Natural killer cell treated with Interleukin-12 subunit alpha and Interleukin-12 subunit beta and Interleukin-15 and Interleukin-18, amount 100 ng/mL, for 72 hours (primary cell): ENCODE measurements at places on chromosomes 7 and 10. TPM values are rescaled to one million over a fixed set of nuclear protein-coding genes. Genes with fewer than 3 reads are reported as not detected.

GRCh38 chr7:16098585-16099179, 322.7 kb downstream of the CRPPA start:
- DNase-seq, result no peak

MYO3A gene
- total RNA-seq, result not detected

GRCh38 chr7:128057909-128058308, 26.7 kb upstream of the LRRC4 start:
- no peak for DNase-seq

DNA sequence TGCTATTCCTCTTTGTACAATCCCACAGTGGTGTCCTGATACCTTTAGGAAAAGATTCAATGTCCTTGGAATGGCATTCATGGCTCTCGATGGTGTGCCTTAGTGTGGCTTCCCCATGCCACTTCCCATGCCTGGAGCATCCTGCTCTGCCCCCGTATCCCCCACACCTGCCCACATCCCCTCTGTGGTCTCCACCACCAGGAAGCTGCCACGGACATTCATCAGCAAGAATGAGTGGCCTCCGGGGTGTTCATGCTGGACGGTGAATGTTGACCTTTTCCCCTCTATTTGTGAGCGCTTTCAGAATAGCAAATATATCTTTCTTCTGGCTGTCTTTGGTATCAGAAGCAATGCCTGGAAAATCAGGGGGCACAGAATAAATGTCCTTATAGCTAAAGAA, 262.0 kb upstream of the NRP1 start:
- no peak for DNase-seq

DNA sequence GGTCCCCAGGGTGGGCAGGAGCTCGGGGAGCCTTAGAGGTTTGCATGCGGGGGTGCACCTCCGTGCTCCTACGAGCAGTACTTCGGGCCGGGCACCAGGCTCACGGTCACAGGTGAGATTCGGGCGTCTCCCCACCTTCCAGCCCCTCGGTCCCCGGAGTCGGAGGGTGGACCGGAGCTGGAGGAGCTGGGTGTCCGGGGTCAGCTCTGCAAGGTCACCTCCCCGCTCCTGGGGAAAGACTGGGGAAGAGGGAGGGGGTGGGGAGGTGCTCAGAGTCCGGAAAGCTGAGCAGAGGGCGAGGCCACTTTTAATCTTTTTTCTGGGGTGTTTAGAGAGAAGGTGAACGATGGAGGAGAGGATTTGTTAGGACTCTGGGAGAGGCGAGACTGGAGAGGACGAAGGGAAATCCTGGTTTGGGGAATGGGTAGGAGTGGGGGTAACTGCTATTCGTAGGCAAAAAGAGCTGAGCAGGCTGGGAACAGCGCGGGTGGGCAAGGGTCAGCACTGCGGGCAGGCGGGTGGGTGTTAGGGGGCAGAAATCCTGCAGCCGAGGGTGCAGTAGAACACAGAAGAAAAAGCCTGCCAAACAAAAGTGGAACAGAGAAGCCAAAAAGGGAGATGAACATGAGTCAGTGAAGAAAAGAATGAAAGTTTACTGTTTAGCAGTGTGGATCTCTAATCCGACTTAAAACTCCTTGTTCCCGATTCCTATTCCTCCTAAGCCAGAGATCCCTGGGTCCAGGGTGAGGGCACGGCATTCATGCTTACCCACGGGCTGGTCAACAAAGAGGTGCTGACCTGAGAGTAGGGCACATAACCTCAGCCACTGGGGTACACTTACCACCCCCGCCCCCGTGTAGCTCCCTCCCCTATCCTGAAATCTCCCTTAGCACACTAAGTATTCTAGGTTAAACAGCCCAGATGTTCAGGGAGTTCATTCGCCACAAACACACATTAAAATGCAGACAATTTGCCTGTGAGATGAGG, 26.9 kb downstream of the PRSS2 start:
- no peak for DNase-seq

- DNase-seq, result no peak
Measured at GRCh38 chr10:124708246-124708779, 35.9 kb downstream of the FAM53B start.

GJD4 gene
- not detected for total RNA-seq

LIPK gene
- total RNA-seq, result not detected

- no peak for DNase-seq
Measured at GRCh38 chr10:128973221-128973620, 493.8 kb upstream of the MGMT start.

DNA sequence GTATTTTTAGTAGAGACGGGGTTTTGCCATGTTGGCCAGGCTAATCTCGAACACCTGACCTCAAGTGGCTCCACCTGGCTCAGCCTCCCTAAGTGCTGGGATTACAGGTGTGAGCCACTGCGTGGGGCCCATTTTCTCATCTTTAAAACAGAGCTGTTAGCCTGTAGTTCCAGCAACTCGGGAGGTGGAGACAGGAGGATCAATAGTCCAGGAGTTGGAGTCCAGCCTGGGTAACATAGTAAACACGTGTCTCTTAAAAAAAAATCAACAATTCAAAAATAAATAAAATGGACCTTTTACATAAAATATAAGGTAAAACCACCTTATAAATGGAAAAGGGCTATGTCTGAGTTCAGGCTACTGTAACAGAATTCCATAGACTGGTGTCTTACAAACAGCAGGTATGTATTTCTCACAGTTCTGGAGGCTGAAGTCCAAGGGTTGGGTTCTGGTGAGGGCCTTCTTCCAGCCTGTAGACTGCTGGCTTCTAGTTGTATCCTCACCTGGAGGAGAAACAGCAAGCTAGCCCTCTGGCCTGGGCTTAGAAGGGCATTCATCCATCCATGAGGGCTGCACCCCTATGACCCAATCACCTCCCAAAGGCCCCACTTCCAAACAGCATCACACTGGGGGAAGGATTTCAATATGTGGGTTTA, 7.0 kb upstream of the PVRIG start:
- no peak for DNase-seq

GRCh38 chr10:5585517-5586206, 60.9 kb downstream of the CALML3 start:
- no peak for DNase-seq

DCLRE1C gene
- 37.3 TPM for total RNA-seq

DNA sequence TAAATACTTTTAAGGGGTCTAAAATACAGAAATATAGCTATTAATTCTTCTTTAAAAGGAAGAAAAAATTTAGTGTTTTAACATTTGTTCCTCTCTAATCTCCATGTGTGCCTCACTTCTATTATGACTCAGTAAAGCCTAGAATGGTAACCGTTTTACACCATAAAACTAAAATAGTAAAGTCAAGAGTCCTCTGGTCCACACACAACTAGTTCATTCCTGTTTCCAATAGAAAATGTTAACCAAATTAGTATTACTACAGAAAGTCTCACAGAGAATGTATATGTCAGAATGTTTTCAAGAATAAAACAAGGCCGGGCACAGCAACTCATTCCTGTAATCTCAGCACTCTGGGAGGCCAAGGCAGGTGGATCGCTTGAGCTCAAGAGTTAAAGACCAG, 55.8 kb downstream of the CNOT4 start:
- no peak for DNase-seq

GRCh38 chr10:45093945-45094344, 93.2 kb downstream of the ZNF22 start:
- no peak for DNase-seq

- DNase-seq, result no peak
Measured at GRCh38 chr10:1047937-1048336, 982 bp downstream of the IDI1 start.

DNA sequence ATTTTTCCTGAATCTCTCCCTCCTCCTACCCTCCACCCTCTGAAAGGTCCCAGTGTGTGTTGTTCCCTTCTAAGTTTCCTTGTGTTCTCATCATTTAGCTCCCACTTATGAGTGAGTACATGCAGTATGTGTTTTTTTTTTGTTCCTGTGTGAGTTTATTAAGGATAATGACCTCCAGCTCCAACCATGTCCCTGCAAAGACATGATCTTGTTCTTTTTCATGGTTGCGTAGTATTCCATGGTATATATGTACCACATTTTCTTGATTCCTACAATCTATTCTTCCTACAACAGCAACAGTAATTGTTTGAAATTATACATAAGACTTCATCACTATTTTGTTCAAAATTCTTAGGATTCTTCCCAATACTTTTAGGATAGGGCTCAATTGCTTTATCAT, 1117.8 kb downstream of the GATA3 start:
- DNase-seq, result no peak

DNA sequence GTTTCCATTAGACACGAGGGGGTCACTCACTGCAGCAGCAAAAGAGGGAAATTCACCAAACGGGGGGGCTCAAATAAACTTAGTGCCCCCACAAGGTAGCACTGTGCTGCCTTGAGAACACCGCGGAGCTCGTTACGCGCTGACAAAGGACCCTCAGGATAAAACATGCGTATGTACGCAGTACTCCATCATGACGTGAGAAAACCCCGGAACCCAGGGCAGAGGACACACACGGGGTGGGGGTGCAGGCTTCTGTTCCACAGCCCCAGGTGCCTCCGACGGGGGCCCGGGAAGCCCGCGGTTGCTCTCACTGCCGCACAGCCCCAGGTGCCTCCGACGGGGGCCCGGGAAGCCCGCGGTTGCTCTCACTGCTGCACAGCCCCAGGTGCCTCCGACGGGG, 232.4 kb downstream of the ZMYND11 start:
- DNase-seq, result no peak

DNA sequence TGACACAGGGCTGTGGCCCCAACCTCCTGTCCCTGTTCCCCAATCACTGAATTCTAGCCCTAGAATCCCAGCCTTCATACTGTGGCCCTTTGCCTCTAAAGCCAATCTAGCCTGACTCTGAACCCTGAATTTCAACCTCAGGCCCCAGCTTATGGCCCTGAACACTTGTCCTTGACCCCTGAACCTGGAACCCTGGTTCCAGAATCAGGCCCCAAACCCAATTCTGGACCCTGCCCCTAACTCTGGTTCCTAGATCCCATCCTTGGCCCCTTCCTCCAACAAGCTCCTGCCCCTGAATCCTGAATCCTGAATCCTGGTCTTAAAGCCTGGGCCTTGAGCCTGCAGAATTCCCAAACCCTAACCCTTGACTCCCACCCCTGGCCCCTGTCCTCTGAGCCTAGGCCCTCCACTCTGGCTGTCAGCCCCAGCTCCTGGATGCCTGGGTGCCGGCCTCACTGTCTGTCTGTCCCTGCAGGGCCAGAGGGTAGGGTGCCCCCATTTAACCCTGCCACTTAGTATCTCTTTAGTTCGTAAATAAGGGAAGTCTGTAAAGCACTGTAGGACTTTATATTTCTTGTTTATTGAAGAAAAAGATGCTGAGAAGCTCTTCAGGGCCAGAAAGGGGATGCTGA, 1.3 kb downstream of the INPP5A start:
- peak; percentile 35 for DNase-seq

ZNF853 gene
- total RNA-seq, result 0.56 TPM

UBE2D1 gene
- 14.6 TPM for total RNA-seq

LIPF gene
- not detected for total RNA-seq

METTL2B gene
- 48.2 TPM for total RNA-seq

GRCh38 chr10:77578583-77579227, 58.9 kb downstream of the KCNMA1 start:
- no peak for DNase-seq

DNA sequence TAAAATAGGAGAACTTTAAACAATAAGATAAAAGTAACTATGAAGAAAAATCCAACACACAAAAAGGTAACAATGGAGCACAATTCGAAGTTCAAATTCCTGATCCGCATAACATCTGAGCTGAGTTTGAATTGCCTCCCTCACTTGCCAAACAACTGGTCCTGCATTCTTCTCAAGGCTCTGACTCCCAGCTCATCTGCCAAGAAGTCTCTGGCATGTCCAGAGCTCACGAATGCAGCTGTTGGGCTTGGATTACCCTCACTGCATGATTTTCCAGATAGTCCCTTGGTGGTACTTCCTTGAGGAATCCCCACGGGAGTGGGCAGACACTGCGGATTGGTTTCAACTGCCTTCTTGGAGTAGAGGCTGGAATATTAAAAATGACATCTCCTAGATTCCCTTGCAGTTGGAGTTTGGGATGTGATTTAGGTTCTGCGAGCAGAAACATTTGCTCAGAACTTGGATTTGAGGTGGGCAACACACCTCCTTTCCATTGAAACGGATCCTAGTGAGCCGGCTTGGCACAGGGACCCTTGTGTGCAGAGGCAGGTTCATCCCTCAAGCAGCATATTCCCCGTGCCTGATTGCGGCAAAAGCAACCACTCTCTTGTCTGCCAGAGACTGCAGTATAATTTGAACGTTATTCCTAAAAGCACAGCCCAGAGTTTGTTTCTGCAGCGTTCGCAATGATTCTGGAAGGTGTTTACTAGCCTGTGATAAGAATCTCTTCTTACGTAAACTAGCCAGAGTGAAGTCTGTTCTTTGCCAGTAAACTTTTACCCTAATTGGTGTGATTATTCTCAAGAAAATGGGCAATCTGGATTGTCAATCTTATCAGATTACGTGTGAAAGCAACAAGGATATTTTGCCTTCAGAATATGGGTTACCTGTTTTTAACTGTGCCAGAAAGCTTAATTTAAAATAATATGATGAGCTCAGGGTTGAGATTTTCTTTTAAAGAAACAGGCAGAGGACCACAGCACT, 23.4 kb upstream of the PRKCQ start:
- DNase-seq, result no peak

DNA sequence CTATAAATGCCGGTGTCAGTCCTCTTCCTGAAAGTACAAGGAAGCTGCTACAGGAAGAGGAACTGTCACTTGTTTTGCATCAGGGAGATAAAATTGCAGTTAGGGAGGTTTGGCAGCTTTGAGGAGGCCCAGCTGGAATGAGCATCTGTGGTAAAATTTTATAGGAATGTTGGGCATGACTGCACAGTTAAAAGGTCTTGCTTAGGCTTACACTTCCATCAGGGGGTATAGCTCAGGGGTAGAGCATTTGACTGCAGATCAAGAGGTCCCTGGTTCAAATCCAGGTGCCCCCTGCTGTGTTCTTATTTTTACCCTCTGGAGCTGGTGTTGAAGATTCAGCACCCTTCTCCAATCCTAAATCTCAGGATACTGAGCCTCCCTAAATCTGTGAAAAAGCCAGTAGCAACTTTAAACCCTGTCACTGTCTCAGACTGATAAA, 65.9 kb downstream of the ZNF467 start:
- no peak for DNase-seq

GRCh38 chr10:32142646-32143045, 86.4 kb upstream of the KIF5B start:
- no peak for DNase-seq

GRCh38 chr7:135510592-135511183, 786 bp upstream of the CNOT4 start:
- no peak for DNase-seq

DNA sequence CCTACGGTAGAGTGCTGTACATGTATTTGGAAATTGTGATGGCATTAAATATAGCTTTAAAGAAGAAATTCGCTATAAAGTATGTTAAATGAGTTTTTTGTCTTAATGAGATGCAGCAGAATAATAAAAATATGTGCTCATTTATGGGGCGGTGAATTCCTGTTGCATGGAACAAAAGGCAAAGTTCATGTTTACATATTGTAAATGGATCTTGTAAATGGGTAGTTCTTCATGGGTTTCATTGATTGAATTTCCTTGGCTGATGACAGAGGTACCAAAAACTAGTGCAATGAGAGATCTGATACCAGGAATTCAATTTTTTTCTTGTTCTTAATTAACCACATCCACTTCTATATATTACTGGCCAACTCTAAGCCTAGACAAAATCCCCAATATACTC, 284.2 kb downstream of the SUGCT start:
- no peak for DNase-seq

GRCh38 chr7:19269301-19269700, 124.1 kb upstream of the FERD3L start:
- no peak for DNase-seq
